ENCODE measurements at places on chromosomes 11 and 22.

- DNase-seq, result no peak
Observed at GRCh38 chr22:28141614-28142013, 222.6 kb upstream of the PITPNB start.

GRCh38 chr11:86624366-86624765, 48.0 kb downstream of the ME3 start:
- no peak for DNase-seq

- DNase-seq, result no peak
Observed at GRCh38 chr11:17206463-17206862, 1.3 kb downstream of the PIK3C2A start.

DNA sequence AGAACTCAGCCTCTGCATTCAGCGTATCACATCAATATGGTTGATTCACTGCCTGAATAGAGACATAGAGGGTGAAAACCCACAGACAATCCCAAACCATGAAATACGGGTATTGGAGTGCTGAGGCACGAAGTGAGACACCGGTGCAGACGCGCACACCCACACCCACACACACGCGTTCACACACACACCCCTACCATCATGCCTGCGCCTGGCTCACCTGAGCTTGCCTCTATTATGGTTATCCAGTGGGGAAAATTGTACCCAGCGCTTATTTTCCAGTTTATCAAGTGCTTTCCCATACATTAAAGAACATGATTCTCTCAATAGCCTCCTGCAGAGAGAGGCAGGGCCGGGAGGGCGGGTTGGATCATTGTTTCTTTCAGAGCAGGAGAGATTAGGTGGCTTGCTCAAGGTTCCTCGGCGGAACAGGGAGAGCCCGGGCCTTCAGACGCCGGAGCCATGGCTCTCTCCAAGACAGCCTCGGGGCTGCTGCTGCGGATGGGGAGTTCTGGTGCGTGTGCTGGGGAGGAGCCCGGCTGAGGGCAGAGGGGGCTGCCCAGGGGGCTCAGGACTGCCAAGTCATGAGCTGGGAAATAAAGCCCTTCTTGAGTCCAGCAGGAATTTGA, 78.9 kb upstream of the THY1 start:
- DNase-seq, result no peak

DNA sequence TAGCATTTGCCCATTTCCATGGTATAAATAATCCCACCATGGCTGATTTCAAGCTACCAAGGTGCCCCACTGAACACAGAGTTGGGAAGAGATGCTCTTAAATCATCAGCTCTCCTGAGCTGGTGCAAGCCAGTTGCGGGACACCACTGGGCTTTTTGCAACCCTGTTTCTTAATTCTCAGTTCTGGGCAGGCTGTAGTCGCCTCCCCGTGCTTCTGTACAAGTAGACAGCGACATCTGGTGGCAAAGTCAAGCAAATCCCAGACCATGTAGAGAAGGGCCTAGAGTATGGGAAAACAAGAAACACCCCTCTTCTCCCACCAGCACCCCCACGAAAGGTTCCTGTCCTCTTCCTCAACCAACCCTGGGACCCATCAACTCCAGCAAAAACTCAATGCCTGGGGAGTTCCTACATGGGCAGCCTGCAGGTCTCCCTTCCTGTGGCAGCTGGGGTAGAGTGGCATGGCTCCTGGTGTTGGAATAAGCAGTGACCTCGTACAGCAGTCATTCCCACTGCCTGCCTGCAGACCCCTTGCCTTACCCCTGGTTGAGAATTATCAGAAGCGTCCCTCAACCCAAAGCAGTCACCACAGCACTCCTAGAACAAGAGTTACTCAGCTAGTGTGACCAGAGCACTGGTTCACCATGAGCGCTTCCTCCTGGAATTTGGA, 68.4 kb downstream of the IGLL5 start:
- DNase-seq, result peak; percentile 49

DNA sequence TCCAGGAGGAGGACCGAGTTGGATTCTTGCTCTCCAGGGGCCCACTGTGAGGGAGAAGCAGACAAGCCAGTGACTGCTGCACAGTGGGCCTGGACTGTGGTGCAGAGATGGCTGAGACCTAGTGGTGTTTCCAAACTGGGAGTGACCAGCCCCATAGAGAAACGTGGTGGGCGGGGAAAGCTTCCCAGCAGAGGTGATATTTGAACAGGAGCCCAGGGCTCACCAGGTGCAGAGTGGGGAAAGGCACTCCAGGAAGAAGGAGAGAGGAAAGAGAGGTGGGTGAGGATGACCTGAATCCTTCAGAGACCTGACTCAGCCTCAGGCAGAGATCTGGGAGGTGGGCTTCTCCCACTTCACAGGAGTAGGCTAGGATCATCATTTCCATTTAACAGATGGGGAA, 52.1 kb upstream of the RASD2 start:
- no peak for DNase-seq

DNA sequence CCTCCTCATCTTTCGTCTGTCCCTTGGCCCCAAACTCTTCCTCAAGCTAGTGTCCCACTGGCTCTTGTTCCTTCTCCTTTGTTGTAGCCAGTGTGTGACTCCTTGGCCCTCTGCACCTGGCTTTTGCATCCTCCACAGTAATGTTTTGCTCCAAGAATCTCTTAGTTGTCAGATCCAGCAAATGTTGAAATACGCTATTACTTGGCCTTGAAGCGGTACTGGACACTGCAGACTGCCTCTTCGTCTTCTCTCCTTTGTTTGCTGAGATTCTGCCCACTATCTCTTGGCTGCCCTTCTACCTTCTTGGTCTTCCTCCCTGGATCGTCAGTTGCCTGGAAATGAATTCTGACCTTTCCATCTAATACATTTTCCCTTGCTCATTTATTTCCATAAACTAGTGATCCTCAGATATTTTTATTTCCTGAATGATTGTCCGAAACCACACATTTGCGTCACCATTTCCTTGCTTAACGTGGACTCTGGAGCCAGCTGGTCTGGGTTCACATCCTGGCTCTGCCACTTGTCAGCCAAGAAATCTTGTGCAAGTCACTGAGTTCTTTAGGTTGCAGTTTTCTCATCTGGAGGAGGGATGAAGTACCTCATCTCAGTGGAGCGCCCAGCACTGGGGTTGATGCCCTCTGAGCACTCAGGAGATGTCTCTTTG, 113.6 kb downstream of the LDLRAD3 start:
- no peak for DNase-seq

GRCh38 chr11:46902694-46903093, 15.7 kb downstream of the LRP4 start:
- DNase-seq, result no peak

DNA sequence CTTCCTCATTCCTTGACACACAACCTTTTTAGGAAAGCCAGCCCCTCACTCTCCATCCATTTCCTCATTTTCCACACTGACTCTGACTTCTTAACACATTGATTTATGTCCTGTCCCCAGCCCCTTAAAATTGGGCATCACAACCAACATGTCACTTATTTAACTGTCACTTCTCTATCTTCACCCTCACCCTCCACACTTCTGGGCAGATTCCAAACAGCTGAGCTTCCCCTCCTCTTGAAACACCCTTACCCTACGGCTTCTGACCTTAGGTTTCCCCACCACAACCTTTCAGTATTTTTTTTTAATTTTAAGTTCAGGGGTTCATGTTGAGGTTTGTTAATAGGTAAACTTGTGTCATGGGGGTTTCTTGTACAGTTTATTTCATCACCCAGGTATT, 696.3 kb downstream of the DLG2 start:
- no peak for DNase-seq

DNA sequence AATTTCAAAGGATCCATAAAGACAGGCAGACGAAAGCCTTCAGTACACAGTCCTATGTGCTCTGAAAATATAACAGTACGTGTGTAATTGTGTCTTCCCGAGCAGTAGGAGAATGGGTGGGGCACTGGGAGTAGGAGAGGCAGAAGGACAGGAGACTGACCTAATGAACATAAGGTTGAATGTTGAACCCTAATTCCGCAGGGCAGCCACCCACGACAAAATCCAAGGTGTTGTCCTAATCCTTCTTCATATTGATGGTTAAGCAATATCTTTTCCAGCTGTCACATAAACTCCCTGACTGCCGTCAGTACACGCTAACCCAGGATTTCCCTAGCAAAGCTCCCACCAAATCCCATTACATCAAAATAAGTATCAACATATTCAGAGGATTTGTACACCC, 34.5 kb downstream of the SPATA19 start:
- DNase-seq, result no peak

GRCh38 chr11:46335890-46336562, 11.2 kb upstream of the DGKZ start:
- DNase-seq, result no peak

GRCh38 chr22:38353142-38353629, 36.0 kb upstream of the CSNK1E start:
- DNase-seq, result peak; percentile 67

GRCh38 chr11:107840129-107840484, 18.5 kb downstream of the SLC35F2 start:
- no peak for DNase-seq

GRCh38 chr11:112520354-112520753, 259.7 kb upstream of the PLET1 start:
- no peak for DNase-seq

- no peak for DNase-seq
Observed at GRCh38 chr22:46963672-46964545, 201.5 kb downstream of the TBC1D22A start.

DNA sequence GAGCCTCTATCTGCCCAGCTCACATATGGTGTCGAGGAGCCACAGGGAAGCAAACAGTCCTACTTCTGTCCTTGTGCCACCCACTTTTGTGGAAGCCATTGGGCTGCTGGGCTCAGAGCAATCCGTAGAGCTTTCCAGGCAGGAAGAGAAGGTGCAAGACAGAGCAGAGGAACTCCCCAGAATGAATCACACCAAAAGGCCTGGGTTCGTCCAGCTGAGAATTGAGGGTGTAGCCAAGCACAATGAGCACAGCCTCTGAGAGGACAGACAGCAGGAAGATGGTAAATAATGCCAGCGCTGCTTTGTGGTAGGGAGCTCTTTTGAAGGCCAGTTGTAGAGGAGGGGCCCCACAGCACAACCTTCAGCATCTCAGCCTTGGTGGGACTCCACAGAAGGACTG, 237.8 kb downstream of the GRIK4 start:
- no peak for DNase-seq

DNA sequence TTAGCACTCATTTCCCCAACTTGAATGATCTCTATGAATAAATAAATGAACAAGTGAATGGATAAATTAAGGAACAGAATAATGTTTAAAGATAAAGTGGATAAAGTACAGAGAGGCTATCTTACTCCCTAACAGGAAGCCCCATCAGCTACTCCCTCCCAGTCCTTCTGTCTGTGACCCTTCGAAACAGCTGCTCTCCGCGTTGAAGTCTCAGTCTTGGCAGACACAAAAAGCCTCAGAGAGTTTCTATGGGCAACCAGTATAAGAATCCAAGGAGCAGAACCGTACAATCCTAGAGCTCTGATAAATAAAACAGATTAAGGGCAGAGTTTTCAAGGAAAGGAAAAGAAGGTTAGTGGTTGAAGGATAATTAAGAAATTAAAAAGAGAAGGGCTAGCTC, 35.0 kb downstream of the GUCY1A2 start:
- DNase-seq, result no peak

- DNase-seq, result no peak
Observed at GRCh38 chr11:78940500-78941225, 366.0 kb upstream of the NARS2 start.

Measured in stimulated activated CD4-positive, alpha-beta T cell treated with anti-CD3 and anti-CD28 coated beads, Interleukin-4, amount 100 ng/mL, for 48 hours (primary cell).